ENCODE measurements at places on chromosomes 12 and 14. TPM values are rescaled to one million over a fixed set of nuclear protein-coding genes. Genes with fewer than 3 reads are reported as not detected.

ATN1 gene
- 13.8 TPM for total RNA-seq

CEBPE gene
- not detected for total RNA-seq

MYRFL gene
- not detected for total RNA-seq

GRCh38 chr12:82955043-82955442 lies 268.3 kb downstream of the TMTC2 start:
- no peak for DNase-seq

DNA sequence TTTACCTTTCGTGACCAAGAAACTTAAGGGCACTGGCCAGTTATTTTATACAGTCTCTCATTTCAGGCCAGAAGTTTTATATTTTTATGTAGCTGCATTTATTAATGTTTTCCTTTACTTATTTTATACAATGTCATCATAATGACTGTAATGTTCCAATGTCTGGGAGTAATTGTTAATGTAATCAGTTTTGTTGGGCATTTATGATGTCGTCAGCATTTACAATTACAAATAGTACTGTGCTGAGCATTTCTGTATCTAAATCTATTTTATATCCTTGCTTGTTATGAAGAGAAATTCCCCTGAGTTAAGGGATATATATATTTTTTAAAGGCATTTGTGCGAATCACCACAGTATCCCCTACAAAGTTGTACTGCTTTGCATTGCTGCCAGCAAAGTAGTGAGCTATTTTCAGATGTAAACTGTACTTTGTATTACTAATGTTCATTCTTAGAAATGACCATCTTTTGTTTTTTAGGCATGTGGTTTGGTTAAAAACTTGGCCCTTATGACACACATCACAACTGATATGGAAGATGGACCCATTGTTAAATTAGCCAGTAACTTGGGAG lies 74.4 kb downstream of the POLR3B start:
- peak; percentile 46 for DNase-seq

GRCh38 chr12:8866429-8866828 lies 44.0 kb downstream of the A2ML1 start:
- DNase-seq: no peak

DNA sequence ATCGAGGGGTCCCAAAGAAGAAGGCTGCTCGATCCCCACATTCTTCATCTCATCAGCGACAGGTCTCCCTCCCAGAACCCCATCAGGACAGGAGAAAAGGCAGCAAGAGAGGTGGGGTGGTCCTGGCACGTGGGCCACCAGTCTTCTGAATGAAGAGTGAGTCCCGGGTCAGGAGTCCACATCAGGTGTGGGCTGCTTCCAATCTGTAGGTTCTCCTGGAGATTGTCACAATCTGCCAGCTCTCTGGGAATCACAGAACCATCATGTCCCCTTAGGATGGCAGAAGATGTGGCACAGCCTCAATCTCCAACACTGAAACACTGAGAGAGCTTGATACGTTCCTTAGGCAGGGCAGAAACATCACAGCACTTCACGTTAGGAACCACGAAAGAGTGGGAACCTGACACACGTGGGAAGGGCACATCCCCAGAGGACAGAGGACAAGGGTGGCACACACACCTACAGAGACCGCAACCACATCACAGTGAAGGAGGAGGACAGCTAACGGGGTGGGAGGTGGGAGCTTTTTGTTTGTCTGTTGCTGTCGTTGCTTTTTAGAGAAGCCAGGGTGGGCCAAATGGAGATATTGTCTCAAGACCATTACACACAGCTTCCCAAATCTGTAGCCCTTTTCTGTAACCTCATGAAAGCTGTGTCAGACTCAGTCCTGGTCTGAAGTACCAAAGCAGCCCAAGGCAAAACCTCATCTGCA lies 284.5 kb downstream of the DPF3 start:
- DNase-seq: no peak

GRCh38 chr14:22296722-22297121 lies 292.3 kb downstream of the DAD1 start:
- peak; percentile 57 for DNase-seq

DNA sequence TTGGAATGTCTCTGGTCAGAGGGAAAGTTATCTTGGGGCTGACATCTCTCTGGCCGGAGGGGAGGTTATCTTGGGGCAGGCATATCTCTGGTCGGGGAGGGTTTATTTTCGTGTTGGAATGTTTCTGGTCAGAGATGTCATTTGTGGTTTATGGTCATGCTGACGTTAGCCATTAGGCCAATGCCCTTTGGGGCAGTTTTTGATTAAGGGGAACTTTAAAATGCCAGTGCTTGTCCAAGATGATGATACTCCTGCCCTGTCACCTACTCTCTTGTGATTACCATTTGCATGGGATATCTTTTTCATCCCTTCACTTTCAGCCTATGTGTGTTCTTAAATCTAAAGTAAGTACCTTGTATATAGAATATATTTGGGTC lies 29.0 kb upstream of the A2M start:
- no peak for DNase-seq

GRCh38 chr14:91374879-91375702 lies 42.5 kb downstream of the CCDC88C start:
- DNase-seq: no peak

GRCh38 chr14:54669721-54670561 lies 103.0 kb downstream of the SAMD4A start:
- DNase-seq: peak; percentile 56

GRCh38 chr12:66493819-66494218 lies 185.1 kb downstream of the GRIP1 start:
- no peak for DNase-seq

Data from fibroblast of the aortic adventitia (primary cell).